ENCODE measurements at places on chromosomes 1 and 21.

- no peak for DNase-seq
These were observed 129.7 kb upstream of the NFIA start for GRCh38 chr1:60952612-60953111.

DNA sequence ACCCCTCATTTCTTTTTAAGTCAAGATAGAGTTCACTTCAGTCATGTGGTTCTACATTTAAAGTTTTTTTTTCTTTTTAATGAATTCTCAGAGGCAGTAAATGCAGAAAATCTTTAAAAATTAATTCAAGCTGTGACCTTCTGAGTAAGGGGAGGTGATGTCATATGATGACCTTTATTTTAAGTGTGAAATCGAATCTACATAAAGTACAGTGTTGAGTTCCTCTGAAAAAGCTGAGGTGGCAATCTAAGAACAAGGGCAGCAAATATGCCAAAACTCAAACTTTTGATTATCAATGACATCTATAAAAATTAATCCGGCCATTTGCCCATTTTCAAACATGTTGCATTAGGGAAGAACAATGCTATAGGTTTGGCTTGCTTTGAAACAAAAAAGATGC, 173.5 kb downstream of the CDC7 start:
- no peak for DNase-seq

DNA sequence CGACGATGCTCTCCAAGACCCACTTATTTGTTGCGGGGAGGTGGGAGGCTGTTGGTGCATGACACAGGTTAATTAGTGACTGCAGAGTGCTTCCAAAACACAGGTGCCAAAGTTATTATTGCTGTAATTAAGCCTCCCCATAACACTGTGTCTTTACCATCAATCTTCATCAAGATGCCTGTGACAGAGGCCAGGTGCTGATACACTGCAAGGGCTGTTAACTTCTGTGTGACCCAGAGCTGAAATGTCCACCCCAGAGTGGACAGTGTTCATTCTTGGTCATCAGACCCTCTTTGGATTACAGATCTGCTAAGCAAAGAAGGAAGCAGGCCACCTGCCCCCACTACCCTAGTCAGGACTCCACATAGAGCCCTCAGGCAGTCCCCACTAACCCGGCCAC, 55.5 kb downstream of the CAPN8 start:
- no peak for DNase-seq

- no peak for DNase-seq
These were observed 161.8 kb downstream of the TPR start for GRCh38 chr1:186213225-186213607.

DNA sequence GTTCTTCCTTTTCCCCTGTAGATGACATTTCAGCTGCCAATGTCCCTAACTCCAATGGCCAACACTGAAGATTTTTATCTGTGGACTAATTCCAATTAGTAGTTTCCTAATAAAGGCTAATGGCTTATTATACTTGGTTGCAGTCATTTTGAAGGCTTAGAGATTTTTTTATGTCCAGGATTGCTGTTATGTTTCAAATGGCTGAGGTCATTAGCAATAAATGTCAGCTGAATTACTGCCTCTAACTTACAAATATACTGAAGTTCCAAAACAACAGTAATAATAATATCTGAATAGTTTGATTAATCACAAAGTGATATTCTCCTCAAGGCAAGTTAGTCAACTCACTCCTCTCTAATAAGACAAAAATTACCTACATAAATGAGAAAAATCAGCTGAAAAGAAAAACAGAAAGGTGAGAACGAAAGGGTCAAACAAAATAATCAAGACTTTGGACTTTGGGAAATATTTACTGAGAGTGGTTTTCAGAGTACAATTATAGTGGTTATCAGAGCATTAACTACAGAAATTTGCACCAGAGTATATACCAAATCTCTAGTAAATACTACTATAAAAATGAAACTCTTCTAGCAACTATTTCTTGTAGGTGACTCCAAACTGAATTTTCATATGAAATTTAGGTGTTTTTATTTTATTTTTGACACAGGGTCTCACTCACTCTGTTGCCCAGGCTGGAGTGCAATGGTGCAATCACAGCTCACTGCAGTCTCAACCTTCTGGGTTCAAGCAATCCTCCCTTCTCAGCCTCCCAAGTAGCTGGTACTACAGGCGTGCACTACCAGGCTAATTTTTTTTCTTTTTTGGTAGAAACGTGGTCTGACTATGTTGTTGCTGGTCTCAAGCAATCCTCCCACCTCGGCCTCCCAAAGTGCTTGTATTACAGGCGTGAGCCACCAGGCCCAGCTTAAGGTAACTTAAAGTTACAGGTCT, 3.5 kb downstream of the ZZZ3 start:
- no peak for DNase-seq

GRCh38 chr21:25977068-25977611, 193.4 kb downstream of the APP start:
- no peak for DNase-seq

- DNase-seq: no peak
These were observed 26.7 kb upstream of the C8B start for GRCh38 chr1:56992318-56993125.

- DNase-seq: no peak
These were observed 37.8 kb downstream of the XCL1 start for GRCh38 chr1:168614235-168614634.

DNA sequence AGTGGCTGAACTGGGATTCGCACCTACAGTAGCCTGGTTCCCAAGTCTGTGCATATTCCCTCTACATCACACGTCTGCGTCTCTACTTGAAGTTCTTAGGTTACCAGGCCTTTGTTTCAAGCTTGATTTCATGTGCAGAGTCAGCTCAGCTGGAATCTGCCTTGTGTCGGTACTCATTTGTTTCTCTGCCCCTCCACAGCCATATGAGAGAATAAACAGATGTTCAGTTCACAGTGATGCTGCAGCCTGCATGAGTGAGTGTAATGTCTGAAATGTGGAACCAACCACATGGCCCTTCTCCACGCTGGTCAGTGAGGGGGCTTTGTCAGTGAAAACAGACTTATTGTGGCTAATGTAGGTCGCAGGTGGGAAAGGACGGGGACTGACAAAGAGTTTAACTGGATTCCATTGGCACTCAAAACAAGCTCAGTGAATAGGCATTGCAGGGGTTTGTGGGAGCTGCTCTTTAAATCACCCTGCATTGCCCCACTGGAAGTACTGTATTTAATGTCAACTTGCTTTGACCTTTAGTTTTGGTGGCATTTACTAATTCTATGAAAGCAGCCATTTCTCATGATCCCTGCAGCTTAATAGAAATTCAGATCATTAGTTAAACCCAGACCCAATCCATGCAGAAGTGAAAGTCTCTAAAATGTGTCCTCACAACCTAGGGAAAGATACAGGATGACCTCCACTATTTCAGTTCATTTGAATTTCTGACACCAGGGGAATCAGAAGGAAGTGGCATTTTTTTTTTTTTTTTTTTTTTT, 136.4 kb upstream of the FAM78B start:
- DNase-seq: no peak

DNA sequence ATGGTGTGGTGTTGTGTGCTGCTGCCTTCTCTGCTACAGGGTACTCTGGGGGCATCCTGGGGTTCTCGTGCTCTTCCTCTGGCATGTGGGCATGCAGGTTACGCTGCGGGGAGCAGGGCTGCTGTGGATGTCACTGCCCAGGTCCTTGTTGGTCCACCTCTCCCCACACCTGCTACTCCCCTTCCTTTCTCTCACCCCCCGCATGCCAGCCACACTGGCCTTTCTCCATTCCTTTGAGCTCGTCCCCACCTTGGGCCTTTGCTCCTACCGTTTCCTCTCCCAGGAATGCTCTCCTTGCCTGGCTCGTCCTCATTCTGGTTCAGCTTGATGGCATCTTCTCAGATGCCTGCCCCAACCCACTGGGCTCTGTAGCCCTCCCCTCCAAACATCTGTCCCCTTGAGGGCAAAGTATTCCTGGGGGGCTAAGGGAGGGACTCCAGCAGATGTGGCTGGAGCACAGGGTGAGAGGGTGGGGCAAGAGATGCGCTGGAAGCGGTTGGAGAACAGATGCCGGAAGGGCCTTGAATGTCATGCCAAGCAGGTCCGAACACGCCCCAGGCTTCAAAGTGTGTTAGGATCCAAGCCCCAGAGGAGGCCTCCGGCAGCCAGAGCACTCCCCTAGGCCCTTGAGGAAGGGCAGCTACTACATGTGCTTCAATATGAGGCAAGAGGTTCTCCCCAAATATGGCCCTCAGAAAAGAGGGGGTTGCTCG, 23.4 kb downstream of the DMRTB1 start:
- DNase-seq: no peak

GRCh38 chr1:246069581-246069980, 437.5 kb downstream of the SMYD3 start:
- DNase-seq: no peak

- no peak for DNase-seq
These were observed 853.4 kb downstream of the KCNT2 start for GRCh38 chr1:195754874-195755273.

DNA sequence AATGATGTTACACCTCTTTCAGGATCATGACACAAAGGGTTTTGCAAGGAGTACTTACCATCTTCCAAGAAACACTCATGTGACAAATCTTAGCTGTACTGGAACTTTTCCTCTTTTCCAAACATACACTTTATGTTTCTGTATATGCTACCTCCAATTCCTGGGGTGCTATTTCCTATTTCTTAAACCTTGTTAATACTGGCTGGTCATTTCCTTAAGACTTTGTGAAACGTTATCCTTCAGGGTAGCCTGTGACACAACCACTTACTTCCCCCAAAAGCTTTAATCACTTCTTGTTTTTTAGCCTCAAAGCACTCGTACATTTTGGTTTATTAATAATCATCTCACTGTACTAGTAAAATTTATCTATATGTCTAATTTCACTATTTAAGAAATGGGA, 39.4 kb downstream of the OR10Z1 start:
- no peak for DNase-seq

DNA sequence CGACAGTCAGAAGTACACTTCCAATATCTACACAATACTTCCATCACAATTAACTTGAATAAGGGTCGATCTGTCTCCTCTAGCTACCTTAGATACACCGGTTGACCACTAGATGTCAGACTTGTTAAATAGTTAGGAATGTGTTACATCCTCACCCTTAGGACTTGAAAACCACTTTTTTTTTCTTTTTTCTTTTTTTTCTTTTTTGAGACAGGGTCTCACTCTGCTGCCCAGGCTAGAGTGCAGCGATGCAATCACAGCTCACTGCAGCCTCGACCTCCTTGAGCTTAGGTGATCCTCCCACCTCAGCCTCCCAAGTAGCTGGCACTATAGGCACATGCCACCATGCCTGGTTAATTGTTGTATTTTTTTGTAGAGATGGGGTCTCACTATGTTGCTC, 120.4 kb upstream of the GREM2 start:
- no peak for DNase-seq

Data from stimulated activated CD8-positive, alpha-beta memory T cell treated with anti-CD3 and anti-CD28 coated beads, Interleukin-15, amount 100 ng/mL, for 24 hours (primary cell).